ENCODE measurements at places on chromosomes 2 and 18. TPM values are rescaled to one million over a fixed set of nuclear protein-coding genes. Genes with fewer than 3 reads are reported as not detected.

Gene ZNF521
- total RNA-seq, result 86.1 TPM

- peaks cover 7% of the 10 kb centered on the region for H3K36me3 ChIP-seq
- peaks cover 9% of the 10 kb centered on the region for H3K27me3 ChIP-seq
- peak overlapping the region; percentile 86 for H3K27ac ChIP-seq
- peaks cover 66% of the 10 kb centered on the region for H3K4me1 ChIP-seq
- peak overlapping the region; percentile 97 for H3K4me3 ChIP-seq
- peak; percentile 32 for DNase-seq
These were observed 484 bp downstream of the APCDD1 start for GRCh38 chr18:10454681-10455557.

Gene BMP10
- not detected for total RNA-seq

DNA sequence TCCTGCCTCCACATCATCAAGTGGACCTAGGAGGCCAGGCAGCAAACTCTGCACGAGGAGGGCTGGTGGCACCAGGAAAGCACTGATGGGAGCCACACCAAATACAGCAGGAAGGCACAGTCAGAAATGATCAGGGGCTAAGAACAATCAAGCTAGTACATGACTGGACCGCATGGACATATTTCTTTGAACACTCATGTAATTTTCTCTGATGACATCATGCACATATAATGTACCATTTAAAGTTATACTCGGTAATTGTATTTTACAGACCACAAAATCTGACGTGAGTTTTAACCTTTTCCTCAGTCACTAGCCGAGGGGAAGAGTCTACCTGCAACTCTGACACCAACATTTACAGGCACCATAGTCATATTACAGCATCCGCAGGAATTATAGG lies 76.7 kb downstream of the XDH start:
- DNase-seq, result no peak
- no peaks in the 10 kb centered on the region for H3K4me1 ChIP-seq
- H3K36me3 ChIP-seq, result no peaks in the 10 kb centered on the region
- no peak overlapping the region for H3K4me3 ChIP-seq
- H3K27ac ChIP-seq, result no peak overlapping the region

Gene UGT1A3
- not detected for total RNA-seq

DNA sequence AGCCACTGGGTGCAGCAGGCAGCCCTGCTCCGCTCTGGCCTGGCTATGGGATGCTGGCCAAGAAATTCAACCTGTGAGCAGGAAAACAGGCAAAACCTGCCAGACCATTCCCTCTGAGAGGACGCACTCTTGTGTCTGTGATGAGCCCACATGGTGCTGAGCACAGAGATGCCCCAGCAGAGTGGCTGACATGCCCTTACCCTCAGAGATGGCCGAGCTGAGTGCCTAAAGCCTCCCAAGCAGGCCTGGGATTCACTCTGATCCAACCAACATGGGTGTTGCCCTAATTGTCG lies 34.3 kb upstream of the TAF1B start:
- no peak overlapping the region for H3K4me3 ChIP-seq
- no peaks in the 10 kb centered on the region for H3K36me3 ChIP-seq
- DNase-seq, result no peak
- peaks cover 4% of the 10 kb centered on the region for H3K4me1 ChIP-seq
- H3K27me3 ChIP-seq, result no peaks in the 10 kb centered on the region

Gene GIGYF2
- 71.4 TPM for total RNA-seq

- H3K4me1 ChIP-seq, result peaks cover 32% of the 10 kb centered on the region
- no peak for DNase-seq
- no peaks in the 10 kb centered on the region for H3K27me3 ChIP-seq
- H3K4me3 ChIP-seq, result peak overlapping the region; percentile 77
- no peak overlapping the region for H3K27ac ChIP-seq
These were observed 3.5 kb downstream of the BIN1 start for GRCh38 chr2:127103243-127104165.

DNA sequence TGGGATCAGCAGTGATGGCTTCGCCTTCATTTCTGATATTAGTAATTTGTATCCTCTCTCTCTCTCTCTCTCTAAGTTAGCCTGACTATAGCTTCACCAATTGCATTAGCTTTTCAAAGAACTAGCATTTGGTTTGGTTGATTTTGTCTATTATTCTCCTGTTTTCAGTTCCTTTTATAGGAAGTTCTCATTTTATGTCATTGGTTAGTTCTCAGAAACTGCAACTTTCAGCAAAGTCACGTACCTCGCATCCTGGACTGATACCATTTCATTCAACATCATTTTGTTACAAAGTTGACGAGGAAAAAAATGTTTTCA lies 450.8 kb downstream of the EIPR1 start:
- H3K27ac ChIP-seq, result no peak overlapping the region
- no peak for DNase-seq
- no peaks in the 10 kb centered on the region for H3K27me3 ChIP-seq
- H3K4me1 ChIP-seq, result no peaks in the 10 kb centered on the region
- H3K4me3 ChIP-seq, result no peak overlapping the region
- peaks cover 4% of the 10 kb centered on the region for H3K36me3 ChIP-seq

DNA sequence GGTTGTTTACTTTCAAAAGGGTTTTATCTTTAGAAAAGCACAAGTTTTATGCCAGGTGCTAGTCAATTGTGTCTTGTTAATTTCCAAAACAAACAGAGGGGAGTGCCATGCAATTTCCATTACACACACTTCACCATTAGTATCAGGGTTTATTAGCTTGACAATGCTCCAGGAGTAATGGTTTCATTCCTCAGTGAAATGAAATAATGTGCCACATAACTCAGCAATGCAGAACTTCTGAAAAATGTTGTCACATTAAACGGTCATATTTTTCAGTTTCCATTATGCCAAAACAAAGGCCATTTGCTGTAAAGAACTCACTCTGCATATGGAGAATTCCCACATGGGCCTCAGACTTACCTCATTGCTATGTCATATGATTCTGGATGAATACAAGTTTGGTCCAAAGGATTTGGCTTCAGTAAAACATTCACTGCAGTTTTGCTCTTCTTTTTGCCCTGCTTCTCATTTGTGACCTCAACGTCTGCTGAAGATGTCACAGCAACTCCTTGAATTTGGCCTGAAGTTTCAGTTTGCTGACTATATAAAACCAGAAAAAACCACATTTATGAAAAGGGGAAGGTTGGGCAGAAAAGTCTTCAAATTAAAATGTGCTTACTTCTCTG lies 198.2 kb downstream of the SRBD1 start:
- H3K36me3 ChIP-seq, result peaks cover 11% of the 10 kb centered on the region
- H3K27ac ChIP-seq, result no peak overlapping the region
- DNase-seq, result no peak
- H3K27me3 ChIP-seq, result no peaks in the 10 kb centered on the region

Gene CCDC141
- total RNA-seq, result not detected

- DNase-seq, result no peak
- no peak overlapping the region for H3K27ac ChIP-seq
- H3K27me3 ChIP-seq, result peaks cover 15% of the 10 kb centered on the region
- no peak overlapping the region for H3K4me3 ChIP-seq
These were observed 50.0 kb downstream of the CPO start for GRCh38 chr2:206989311-206989710.

DNA sequence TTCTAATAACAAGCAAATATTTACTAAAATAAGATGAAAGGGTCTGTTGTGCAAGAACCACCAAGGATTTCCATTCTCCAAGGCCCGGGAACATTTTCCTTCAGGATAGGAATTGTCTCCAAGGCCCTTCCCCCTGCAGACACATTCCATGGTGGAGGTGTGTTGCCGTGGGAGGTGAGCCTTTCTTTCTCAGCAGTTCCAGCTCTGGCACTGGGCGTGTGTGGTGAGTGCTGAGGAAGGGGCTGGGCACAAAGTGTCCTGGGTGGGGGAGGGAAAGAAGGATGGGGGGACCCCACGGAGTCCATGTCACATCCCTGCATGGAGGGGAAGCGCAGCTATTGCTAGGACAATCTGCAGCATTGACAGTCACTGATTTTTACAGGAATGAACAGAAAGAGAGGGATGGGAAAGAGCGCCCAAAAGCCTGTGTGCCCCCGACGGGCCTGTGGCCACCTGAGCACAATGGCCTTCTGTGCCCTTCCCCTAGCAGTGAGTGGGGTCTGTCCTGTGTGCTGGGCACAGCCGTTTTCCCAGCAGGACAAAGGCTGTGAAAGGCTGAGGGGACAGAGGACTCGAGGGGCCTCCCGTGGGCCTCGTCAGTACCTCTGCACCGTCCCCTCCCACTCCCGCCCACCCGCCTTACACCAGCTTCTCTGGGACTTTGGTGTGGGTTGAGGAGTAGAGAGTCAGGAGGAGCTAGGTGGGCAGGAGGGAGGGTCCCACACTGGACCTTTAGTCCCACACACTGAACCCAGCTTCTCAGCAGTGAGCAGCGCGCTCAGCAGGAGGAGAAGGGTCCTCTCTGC lies 79.8 kb downstream of the PTGR3 start:
- no peak overlapping the region for H3K27ac ChIP-seq
- DNase-seq, result no peak
- H3K27me3 ChIP-seq, result no peaks in the 10 kb centered on the region
- H3K4me3 ChIP-seq, result no peak overlapping the region
- H3K4me1 ChIP-seq, result no peaks in the 10 kb centered on the region

DNA sequence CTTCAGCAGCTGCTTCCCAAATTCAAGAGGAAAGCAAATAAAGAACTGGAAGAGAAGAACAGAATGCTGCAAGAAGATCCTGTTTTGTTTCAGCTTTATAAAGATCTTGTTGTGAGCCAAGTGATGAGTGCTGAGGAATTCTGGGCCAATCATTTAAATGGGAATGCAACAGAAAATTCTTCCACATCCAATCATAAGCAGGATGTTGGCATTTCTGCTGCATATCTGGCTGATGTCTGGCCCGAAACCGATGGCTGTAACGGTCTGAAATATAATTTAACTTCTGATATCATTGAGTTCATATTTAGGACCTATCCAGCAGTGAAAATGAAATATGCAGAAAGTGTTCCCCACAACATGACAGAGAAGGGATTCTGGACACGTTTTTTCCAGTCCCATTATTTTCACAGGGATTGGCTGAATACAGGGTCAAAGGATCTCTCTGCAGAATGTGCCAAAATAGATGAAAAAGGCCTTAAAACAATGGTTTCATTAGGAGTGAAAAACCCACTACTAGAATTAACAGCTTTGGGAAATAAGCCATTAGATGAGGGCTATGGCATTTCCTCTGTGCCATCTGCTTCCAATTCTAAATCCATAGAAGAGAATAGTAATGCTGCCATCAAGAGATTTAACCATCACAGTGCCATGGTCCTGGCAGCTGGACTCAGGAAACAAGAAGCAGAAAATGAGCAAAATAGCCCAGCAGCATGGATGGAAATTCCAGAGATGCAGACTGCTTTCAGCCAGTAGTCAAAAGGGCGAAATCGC lies 175.6 kb downstream of the MC4R start:
- peaks cover 6% of the 10 kb centered on the region for H3K27me3 ChIP-seq
- no peak for DNase-seq
- no peaks in the 10 kb centered on the region for H3K36me3 ChIP-seq
- H3K27ac ChIP-seq, result no peak overlapping the region
- H3K4me3 ChIP-seq, result no peak overlapping the region

DNA sequence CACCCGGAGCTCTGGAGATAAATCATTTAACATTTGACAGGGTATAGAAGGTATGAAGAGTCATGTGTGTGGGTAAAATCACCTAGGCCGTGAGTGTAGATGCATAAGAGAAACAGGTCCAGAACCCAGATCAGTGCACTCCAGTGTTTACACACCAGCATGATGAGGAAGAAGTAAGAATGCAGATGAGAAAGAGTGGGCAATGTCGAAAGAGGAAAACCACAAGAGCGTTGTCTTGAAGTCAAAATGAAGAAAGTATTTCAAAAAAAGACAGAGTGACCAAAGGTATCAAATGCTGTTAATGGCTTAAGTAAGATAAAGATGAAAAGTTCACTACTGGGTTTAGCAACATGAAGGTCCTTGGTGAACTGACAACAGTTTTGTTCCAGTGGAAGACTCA lies 32.0 kb upstream of the PLB1 start:
- H3K4me3 ChIP-seq, result no peak overlapping the region
- H3K4me1 ChIP-seq, result no peaks in the 10 kb centered on the region
- peaks cover 10% of the 10 kb centered on the region for H3K27me3 ChIP-seq
- no peak overlapping the region for H3K27ac ChIP-seq
- H3K36me3 ChIP-seq, result no peaks in the 10 kb centered on the region
- DNase-seq, result no peak

Gene COL6A3
- total RNA-seq, result 4.5 TPM

Gene CACNB4
- total RNA-seq, result 6.0 TPM

- H3K4me1 ChIP-seq, result peaks cover 13% of the 10 kb centered on the region
- DNase-seq, result no peak
- no peaks in the 10 kb centered on the region for H3K36me3 ChIP-seq
- H3K27me3 ChIP-seq, result no peaks in the 10 kb centered on the region
- H3K4me3 ChIP-seq, result no peak overlapping the region
- no peak overlapping the region for H3K27ac ChIP-seq
These were observed 409.9 kb downstream of the LPIN1 start for GRCh38 chr2:12156349-12156748.
